ENCODE measurements at places on chromosomes 7 and 10.

- DNase-seq, result no peak
Observed at GRCh38 chr10:131653554-131654470, 247.0 kb upstream of the PPP2R2D start.

- no peak for DNase-seq
Observed at GRCh38 chr7:148486937-148487336, 103.6 kb upstream of the C7orf33 start.

GRCh38 chr10:78337646-78338391 lies 304.2 kb downstream of the RPS24 start:
- DNase-seq, result no peak

DNA sequence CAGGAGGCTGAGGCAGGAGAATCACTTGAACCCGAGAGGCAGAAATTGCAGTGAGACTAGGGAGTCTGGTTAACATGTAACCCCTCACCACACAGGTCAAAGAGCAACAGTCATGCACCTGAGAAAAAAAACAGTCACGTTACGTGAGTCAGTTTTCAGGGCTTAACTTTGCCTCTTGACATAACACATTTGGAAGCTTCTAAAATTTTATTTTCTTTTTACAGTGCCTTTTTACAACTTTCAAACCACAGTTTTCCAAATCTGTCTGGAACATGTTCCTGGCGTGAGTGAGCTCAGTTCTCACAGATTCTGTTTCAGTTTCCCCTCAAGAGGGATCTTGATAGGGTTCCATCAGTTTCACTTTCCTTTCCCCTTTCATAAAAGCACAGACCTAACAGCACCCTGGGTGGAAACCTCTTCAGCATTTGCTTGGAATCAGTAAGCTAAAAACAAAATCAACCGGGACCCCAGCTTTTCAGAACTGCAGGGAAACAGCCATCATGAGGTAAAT lies 4.4 kb downstream of the IFIT3 start:
- peak; percentile 14 for DNase-seq

GRCh38 chr7:39293056-39293823 lies 273.0 kb upstream of the YAE1 start:
- DNase-seq, result no peak

GRCh38 chr10:124078714-124079113 lies 14.7 kb downstream of the CHST15 start:
- no peak for DNase-seq

- no peak for DNase-seq
Observed at GRCh38 chr10:25565570-25565969, 368.5 kb upstream of the MYO3A start.

DNA sequence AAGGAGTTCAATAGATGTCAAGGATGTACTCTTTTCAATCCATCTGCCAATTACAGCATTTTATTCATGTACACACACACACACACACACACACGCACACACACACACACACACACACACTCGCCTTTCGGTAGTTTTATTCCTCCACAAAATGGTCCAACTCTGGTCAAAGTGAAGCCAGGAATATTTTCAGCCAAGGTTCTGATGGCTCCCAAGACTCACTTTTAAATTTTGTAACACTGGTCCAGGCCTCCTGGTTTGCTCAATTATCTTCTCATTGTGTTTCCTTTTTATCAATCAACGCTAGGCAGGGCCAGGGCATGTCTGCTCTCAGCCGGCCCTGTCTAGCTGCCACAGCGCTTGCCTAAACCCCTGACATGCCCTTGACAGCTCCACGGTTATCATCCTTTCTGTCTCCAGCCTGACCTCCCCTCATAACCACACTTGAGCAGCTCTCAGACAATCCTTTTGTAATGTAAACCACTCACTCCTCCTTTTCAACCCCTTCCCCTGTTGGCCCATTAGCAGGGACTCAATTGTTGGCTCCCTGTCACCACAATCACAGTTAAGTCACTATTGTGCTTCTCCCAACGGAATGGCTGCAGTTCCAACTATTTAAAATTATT lies 115.1 kb downstream of the ICA1 start:
- DNase-seq, result no peak

DNA sequence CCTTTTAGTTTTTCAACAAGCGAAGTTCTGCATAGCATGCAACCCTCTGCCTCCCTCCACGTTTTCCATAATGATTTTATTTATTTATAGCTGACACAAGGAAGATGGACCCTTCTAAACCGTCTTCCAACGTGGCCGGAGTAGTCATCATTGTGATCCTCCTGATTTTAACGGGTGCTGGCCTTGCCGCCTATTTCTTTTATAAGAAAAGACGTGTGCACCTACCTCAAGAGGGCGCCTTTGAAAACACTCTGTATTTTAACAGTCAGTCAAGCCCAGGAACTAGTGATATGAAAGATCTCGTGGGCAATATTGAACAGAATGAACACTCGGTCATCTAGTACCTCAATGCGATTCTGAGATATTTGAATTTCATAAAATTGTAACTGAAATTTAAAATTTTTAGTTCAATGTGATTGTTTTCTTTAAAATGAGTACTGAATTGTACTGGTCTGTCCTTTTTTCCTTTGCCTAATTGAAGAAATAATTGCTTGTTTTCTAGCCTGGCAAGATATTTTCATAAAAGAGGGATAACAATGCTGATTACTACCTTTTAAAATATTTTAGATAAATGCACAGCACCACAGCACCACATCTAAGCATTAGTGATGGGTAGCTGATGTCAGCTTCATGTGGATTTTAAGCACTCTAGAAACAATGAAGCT lies 41.5 kb upstream of the SLC39A12 start:
- no peak for DNase-seq

GRCh38 chr7:148348466-148348865 lies 242.1 kb upstream of the C7orf33 start:
- DNase-seq, result no peak

- DNase-seq, result no peak
Observed at GRCh38 chr10:61029411-61029810, 85.4 kb upstream of the RHOBTB1 start.

DNA sequence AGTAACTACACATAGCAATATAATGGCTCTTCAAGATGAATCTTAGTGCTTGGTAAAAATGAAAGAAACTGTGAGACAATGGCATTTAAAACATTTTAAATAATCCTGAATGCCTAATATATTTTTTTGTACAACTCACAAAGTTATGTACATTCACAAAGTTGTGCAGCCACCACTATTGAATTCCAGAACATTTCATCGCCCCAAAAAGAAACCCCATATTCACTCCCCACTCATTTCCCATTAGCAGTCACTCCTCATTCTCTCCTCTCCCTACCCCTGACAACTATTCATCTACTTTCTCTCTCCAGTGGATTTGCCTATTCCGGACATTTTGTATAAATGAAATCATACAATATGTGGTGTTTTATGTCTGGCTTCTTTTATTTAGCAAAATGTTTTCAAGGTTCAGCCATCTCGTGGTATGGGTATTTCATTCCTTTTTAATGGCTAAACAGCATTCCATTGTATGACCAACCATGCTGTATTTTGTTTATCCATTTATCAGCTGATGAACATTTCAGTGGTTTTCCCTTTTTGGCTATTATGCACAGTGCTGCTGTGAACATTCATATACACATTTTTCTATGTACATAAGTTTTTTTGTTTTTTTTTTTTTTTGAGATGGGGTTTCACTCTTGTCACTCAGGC lies 34.7 kb downstream of the ENTPD7 start:
- no peak for DNase-seq

- DNase-seq, result no peak
Observed at GRCh38 chr7:158323741-158324396, 263.8 kb downstream of the PTPRN2 start.

GRCh38 chr7:149333321-149333717 lies 71.3 kb downstream of the ZNF783 start:
- no peak for DNase-seq

DNA sequence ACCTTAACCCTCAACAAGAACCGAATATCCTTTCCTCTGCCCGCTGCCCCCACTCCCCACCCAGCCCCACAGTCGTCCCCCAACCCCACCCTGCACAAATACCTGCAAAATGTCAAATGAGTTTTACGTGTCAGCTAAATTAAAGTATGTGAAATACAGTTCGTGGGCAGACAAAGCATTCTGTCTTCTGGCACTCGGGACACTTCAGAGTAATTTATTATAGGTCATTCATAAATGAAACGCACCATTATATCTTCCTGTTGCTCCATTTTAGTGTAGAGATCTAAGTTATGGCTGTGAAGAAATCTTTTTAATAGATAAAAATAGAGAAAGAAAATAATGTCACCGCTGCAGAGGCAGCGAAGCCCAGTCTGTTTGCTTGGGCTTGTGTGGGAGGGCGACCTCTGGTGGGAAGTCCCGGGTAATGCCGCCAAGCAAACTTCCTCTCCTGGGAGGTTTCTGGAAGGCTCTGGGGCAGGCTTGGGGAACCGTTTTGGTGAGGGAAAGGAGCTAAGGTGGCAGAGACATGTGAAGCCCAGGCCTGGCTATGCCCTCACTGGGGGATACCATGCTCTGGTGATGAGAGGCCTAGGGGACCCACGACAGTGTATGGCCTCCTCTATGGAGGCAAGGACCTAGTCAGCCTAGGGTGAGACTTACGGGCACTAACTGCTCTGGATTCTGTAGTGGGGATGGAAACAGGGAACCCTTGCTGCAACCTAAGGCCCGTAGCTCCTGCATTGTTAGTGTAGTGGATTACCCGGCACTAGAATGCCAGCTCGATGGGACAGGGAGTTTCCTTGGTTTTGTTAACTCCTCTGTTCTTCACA lies 604.9 kb downstream of the LRMDA start:
- DNase-seq, result no peak

GRCh38 chr7:20131776-20132175 lies 85.4 kb downstream of the MACC1 start:
- no peak for DNase-seq

- DNase-seq, result no peak
Observed at GRCh38 chr7:158519633-158520174, 67.9 kb downstream of the PTPRN2 start.

DNA sequence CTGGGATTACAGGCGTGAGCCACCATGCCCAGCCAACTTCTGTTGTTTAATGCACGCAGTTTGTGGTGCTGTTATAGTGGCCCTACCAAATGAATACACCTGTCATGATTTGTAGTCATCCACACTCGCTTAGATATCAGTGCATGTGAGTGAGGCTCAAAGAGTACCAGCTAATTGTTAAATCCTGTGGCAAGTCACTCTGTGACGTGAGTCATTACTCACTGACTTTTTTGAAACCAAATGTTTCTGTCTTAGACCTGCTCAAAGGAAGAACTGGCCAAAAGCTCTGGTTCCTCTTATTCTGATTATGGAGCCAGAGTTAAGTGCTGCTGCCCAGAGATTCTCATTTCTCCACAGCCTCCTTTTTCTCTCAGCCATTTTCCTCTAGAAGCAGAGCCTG lies 109.4 kb downstream of the PRKAG2 start:
- no peak for DNase-seq

GRCh38 chr10:22230158-22230833 lies 12.5 kb upstream of the EBLN1 start:
- DNase-seq, result no peak

DNA sequence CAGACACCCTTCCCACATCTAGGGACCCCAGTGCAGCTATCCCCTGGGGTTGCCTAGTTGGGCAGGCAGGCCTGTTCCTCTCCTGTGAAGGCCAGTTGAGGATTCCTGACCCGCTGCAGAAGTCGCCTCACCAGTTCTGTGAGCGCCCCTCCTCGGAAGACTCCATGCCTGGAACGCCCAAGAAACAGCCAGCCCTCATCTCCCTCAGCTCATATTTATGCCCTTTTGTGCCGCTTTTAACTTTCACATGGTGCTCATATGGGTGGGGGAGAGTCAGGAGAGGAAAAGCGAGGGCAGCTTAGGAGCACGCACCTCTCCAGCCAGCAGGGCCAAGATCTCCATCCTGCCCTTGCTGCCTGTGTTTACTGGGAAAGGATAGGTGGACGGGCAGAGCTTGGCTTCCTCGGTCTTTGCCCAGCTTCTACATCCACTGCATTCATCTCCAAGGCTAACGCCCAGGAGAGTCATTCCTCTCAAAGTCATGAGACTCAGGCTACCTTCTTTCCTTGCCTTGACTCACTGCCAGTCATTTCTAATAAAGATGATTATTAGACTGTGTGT lies 286.6 kb downstream of the USP6NL start:
- DNase-seq, result no peak

DNA sequence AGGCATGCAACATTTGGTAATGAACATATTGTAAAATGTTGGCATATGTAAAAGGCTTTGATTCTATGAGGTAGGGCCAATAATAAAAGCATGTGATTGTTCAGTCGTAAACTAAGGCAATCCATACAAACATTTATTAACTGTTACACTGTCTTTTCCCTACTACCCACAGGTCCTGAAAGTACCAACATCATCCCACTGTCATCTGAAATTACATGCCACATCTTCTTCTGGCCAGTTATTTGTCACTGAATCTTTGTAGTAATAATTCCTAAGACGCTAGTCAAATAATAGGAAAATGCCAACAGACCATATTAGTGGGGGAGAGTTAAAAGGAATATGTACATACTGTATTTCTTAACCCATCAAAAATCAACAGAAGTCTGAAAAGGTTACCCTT lies 27.2 kb downstream of the DNAJC1 start:
- no peak for DNase-seq

DNA sequence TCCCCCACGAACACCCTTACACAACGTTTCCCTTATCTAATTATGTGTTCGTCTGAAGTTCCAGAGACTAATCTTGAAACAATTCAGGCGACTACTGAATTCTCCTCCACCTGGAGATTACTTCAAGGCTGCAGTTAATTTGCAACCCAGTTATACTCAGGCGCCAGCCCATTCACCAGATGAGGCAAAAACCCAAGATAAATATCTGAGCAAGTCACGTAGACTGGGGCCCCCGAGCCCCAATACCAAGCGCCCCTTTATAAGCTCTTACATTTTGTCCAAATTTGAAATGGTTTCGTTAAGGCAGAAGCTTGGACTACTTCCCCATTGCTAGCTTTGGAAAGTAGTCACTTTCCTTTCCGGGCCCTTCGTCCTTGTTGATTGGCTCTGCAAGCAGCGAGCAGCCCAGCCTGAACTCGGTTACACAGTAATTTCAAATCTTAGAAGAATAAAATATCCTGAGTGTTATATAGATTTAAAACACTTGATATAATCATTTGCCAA lies 1.2 kb downstream of the TPK1 start:
- no peak for DNase-seq

DNA sequence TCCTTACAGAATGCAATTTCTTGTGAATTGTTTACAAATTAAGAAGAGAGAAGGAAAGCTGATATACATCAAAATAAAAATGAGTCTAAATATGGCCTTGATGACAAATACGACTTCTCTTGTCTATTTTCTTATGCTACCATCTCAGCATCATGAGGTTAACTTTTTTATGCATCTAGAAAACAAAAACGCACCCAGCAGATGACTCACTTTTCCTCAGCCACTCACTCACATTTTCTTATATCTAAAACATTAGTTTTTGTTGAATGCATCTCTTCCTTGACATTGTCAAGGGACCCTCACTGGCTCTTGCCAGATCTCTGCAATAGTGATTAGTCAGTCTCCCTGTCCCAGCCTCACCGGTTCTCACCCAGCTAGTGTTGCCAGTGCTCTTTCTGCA lies 256.4 kb upstream of the SLC26A5 start:
- no peak for DNase-seq

- DNase-seq, result no peak
Observed at GRCh38 chr7:115851291-115851690, 179.3 kb downstream of the TFEC start.
